ENCODE measurements at places on chromosomes 13 and 19. TPM values are rescaled to one million over a fixed set of nuclear protein-coding genes. Genes with fewer than 3 reads are reported as not detected.

Gene FGF9
- 9.5 TPM for total RNA-seq

GRCh38 chr13:102203718-102204117 lies 198.1 kb downstream of the FGF14 start:
- no peak for DNase-seq

Gene TMEM145
- total RNA-seq, result 0.11 TPM

Gene ZNF229
- total RNA-seq, result 6.1 TPM

GRCh38 chr19:15702534-15702930 lies 25.3 kb upstream of the OR10H2 start:
- DNase-seq, result peak; percentile 90

- no peak for DNase-seq
These were observed 5.7 kb downstream of the MCF2L start for GRCh38 chr13:112974671-112975070.

GRCh38 chr13:91813253-91813652 lies 414.8 kb downstream of the GPC5 start:
- DNase-seq, result peak; percentile 35

- no peak for DNase-seq
These were observed 60.6 kb downstream of the LNX2 start for GRCh38 chr13:27559719-27560118.

DNA sequence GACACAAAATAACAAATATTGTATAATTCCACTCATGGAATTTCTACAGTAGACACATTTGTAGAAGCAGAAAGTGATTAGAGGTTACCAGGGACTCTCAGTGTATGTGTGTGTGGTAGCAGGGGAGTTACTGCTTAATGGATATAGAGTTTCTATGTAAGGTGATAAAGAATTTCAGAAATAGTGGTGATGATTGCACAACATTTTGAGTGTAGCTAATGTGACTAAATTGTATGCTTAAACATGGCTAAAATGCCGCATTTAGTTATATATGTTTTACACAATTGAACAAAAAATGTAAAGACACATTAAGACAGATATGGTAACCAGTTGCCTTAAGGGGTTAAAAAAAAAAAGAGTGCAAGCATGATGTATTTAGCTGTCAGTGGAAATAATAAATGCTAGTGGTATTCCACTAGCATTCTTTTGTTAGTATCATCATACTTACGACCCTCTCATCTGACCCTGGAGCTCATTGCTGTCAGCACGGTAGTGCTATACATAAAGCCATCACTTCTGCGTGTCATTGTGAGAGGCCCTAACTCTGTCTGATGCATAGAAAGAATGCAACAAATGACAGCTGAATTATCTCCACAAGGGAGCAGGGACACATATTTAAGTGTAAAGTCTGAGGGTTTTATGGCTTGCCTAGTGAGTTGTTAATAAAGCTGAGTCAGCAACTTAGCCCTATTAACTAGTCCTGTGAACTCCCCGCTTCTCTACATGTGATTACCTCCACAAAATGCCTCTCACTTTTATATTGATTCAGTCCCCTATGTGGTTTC lies 134.1 kb upstream of the RXFP2 start:
- no peak for DNase-seq

Measured in Right ventricle myocardium superior (tissue), 1 donor.